ENCODE measurements at places on chromosomes 4 and X. TPM values are rescaled to one million over a fixed set of nuclear protein-coding genes. Genes with fewer than 3 reads are reported as not detected.

DNA sequence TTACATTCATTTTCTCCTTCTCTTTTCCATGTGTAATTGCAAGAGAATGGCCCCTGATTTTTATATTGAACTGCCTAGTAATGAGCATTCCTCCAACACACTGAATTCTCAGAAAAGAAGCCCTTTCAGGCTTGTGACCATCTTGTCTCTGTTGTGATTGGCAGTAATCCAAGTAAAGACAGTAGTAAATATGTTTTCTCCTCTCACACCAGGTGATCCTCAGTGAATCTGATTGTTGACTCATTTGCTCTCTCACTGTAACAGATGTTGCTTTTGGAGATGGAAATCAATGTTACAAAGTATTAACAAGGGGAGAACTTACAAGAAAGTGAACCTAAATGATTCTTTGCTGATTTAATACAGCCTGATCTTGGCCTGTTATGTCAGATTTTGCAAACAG is 271.0 kb downstream of the AFF2 start:
- peak; percentile 10 for DNase-seq

GRCh38 chrX:108186811-108187210 is 95.2 kb downstream of the ATG4A start:
- DNase-seq, result peak; percentile 61

DNA sequence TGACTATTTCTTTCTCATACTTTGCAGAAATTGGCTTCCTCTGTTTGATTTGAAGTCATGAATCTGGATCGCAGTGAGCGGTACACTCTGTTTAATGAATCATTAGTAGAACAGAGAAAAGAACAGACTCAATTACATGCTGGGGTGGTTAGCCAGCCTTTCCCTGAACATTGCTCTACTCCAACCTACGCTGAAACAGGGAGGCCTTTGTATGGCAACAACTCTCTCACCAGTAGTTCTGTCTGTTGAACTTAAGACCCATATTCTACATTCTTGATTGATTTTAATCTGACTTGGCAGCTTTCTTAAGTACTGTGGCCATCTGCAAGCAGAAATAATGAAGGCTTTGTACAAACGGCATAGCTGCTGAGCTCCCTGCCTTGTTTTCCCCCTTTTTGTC is 19.0 kb upstream of the AP1S2 start:
- no peak for DNase-seq

DNA sequence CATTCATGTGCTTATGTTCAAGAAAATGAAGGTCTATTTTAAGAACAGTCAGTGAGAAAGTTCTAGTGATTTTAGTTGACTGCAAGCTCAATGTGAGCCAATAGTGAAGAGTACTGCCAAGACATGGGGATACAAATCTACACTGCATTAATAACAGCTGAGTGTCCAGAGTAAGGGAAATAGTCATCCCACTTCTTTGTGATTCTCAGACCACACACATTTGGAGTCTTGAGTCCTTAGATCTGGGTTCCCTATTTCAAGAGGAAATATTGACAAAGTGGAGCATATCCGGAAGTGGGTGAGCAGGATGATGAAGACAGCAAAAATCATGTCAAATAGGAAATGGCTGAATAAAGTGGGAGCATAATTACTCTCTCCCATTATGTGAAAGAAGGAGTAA is 171.1 kb downstream of the LARP7 start:
- DNase-seq, result no peak

- no peak for DNase-seq
Measured at GRCh38 chrX:74372272-74372671, 49.0 kb upstream of the SLC16A2 start.

DNA sequence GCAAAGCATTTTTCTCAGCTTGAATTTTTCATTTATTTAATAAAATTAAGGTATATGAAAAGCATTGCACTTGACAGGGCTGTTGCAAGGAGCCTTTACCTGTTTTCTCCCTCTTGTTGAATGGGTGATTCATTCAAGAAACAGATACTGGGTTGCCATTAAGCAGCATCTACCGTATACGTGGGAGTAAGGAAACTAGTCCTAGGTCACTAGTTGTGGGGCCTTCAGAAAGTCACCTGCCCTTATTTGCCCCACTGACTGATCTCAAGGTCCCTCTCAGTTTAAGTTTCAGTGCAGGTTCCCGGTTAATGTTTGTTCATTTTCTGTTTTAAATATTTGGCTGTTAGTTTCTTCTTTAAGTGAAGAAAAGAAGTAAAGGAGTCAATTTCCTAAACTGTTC is 34.0 kb downstream of the LHFPL1 start:
- DNase-seq, result no peak

- DNase-seq, result no peak
Measured at GRCh38 chrX:16588266-16588665, 61.7 kb upstream of the S100G start.

GRCh38 chr4:54363037-54363436 is 133.9 kb downstream of the PDGFRA start:
- no peak for DNase-seq

DNA sequence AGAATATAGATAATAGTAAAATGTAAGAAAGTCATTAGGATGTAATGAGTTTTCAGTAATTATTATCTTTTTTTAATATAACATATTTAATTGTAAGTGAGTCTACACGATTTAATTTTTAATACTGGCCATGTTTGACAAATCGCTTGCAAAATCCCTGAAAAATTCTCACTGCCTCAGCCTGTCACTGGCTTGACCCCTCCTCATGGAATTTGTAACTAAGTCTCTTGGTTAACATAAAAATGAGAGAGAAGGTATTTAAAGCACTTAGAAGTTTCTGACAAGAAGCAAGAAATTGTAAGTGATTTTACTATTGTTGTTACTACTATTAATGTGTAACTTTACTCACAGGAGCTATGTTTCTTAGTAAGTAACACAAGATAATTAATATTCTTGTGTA is 237.9 kb upstream of the GK2 start:
- DNase-seq, result no peak

Gene SHROOM2
- 18.3 TPM for total RNA-seq

GRCh38 chrX:66012094-66012534 is 27.8 kb downstream of the VSIG4 start:
- DNase-seq, result no peak

Gene TRPC5OS
- total RNA-seq, result not detected

- DNase-seq, result peak; percentile 51
Measured at GRCh38 chrX:46588263-46588662, 14.7 kb downstream of the CHST7 start.

DNA sequence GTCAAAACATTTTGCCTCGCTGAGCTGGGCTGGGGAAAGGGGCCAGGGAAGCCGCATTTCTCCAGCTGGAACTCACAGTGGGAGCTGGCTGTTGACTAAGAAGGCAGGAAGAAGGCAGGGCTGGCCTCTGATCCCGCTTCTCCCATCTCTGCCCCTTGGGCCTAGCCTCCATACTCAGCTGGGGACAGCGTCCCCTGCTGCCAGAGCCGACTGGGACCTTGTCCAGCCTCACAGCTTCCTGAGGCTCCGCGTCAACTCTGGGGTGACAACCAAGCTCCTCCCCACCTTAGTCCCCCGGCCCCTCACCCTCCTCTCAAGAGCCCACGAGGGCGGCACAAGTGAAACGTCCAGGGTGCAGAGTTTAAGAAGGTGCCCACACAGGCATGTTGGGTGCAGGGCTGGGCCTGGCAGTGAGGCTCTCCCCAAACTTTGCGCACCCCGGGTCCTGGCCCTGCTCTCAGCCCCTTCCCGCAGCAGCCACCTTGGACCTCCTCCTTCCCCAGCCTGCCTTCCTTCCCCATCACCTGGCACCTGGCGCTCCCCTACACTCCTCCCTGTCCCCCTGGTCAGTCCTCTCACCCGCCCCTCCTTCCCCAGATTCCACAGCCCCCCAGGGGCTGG is 100.8 kb downstream of the PSAPL1 start:
- DNase-seq, result no peak

- DNase-seq, result peak; percentile 23
Measured at GRCh38 chr4:151231915-151232595, 44.9 kb upstream of the PRSS48 start.

DNA sequence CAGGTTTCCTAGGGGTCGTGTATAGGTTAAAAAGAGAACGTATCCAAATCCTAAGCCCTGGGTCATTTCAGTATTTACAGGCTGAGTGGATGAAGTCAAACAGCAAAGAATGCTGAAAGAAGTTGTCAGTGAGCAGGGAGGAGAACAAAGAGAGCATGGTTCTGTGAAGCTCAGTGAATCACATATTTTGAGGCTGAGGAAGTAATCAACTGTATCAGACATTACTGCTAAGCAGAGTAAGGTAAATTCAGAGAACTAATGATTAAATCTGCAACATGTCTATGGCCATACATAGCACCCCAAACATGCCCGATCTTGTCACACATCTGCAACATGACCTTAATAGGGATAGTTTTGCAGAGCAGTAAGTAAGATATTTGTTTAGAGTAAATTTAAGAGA is 1130.3 kb downstream of the RAPGEF2 start:
- DNase-seq, result no peak

Gene XK
- total RNA-seq, result 0.88 TPM

DNA sequence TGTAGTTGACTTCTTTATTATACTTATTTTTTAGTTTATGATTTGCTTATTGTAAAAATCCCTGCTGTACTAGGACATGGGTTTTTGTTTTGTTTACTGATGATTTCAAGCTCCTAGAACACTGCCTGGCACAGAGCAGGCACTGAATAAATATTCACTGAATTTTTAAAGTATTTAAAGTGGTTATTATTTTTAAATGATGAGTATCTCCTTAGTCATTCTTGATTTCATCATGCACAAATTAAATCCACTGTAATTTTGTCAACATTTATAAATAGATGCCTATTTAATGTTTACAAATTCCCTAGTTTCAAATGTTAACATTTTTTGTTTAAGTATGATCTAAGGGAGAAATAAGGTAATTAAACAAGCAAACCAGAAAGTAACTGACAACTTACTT is 367.9 kb upstream of the SLIT2 start:
- no peak for DNase-seq

Gene CDKL2
- 0.59 TPM for total RNA-seq

DNA sequence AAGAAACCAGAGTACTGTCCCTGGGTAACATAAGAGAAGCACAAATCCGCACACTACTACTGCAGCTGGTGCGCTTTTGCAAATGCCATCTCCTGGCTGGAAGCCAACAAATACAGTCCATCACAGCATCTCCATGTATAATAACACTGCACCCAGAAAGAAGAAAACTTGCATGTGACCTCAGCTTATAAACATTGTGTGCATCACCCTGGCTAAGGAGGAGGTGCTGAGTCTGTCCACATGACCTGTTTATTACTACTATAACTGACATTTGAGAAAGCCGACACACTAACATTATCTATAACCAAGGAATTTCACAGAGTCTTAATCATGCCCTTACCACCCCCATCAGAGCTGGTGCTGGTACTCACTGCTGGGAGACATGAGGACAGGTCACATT is 516.8 kb downstream of the CFAP47 start:
- peak; percentile 53 for DNase-seq

- no peak for DNase-seq
Measured at GRCh38 chr4:42600578-42600977, 56.3 kb downstream of the ATP8A1 start.

DNA sequence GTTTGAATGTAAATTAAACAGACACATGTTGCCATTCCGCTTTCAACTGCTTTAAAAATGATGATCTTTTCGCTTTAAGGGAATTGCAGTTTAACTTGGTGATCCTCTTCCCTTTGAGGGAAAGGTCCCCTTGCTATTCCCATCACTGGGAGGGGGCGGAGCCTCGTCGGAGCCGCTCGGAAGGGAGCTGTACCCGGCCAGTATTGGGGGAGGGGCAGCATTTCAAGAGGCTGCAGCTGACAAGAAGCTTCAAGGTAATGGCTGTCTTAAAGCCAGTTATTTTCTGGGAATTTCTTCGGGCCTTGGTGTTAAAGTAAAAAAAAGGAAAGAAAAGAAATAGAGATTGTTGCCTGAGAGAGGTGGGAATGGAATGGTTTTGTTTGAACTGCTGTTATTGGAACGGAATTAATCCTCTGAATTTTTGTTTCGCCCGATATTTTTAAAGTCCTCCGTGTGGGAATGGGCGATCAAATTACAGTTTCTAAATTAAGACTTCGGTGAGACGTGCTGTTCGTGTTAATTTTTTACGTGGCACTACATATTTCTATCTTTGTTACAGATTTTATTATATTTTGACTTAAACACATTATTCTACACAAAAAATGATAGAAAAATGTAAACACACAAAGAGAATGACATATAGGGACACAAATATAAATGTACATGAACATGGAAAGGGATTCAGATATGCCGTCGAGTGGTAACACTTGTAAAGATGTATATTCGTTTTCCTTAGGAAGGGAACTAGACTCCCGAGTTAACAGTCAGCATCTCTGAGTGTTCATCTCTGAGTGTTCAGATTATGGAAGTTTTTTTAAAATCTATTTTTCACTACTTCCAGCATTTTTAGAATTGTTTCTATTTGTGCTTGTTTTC is 9.2 kb downstream of the PWWP3B start:
- DNase-seq, result peak; percentile 88

- DNase-seq, result peak; percentile 79
Measured at GRCh38 chr4:4995103-4995907, 24.0 kb downstream of the CYTL1 start.

Measured in myocyte (in vitro differentiated cells).